ENCODE measurements at places on chromosomes 2 and 18. TPM values are rescaled to one million over a fixed set of nuclear protein-coding genes. Genes with fewer than 3 reads are reported as not detected.

The VIT gene
- 2.7 TPM for total RNA-seq

The MAL gene
- total RNA-seq: not detected

The NT5DC4 gene
- total RNA-seq: not detected

The NEU2 gene
- not detected for total RNA-seq

The SERPINB13 gene
- total RNA-seq: not detected

The TLX2 gene
- 0.40 TPM for total RNA-seq

The TEX44 gene
- not detected for total RNA-seq

The DYNC1I2 gene
- 70.9 TPM for total RNA-seq

The ZNF532 gene
- total RNA-seq: 6.1 TPM

The SERPINB2 gene
- total RNA-seq: 100 TPM

The DSG2 gene
- 33.9 TPM for total RNA-seq

The UPP2 gene
- not detected for total RNA-seq

The MLPH gene
- 81.6 TPM for total RNA-seq

The FAM168B gene
- 102 TPM for total RNA-seq

The GALNT3 gene
- total RNA-seq: 1.1 TPM

The C18orf32 gene
- 64.0 TPM for total RNA-seq

The SLC9A4 gene
- not detected for total RNA-seq

The SGO2 gene
- total RNA-seq: 16.0 TPM

The OSBPL6 gene
- total RNA-seq: 11.9 TPM

The DSG4 gene
- not detected for total RNA-seq

The RGPD3 gene
- total RNA-seq: 0.05 TPM

The SLC1A4 gene
- total RNA-seq: 45.0 TPM

The MYO5B gene
- total RNA-seq: 26.2 TPM

The CHAC2 gene
- total RNA-seq: 26.1 TPM

The LDLRAD4 gene
- total RNA-seq: not detected

The PASK gene
- 2.1 TPM for total RNA-seq

The TP53I3 gene
- total RNA-seq: 20.2 TPM

The TMEM37 gene
- total RNA-seq: 1.4 TPM

The CENPA gene
- total RNA-seq: 31.9 TPM

The ANKRD53 gene
- total RNA-seq: not detected

The ATP6V1C2 gene
- total RNA-seq: 0.72 TPM

The ACADL gene
- 0.32 TPM for total RNA-seq

The ARHGEF33 gene
- 0.47 TPM for total RNA-seq

All from NCI-H460 (cell line).